Midbrain (tissue), 1 donor: ENCODE measurements at places on chromosomes 6 and 20.

GRCh38 chr6:146884728-146885127 lies 286.0 kb downstream of the ADGB start:
- no peak for DNase-seq

GRCh38 chr6:84652356-84653026 lies 111.9 kb downstream of the TBX18 start:
- DNase-seq, result no peak

- DNase-seq, result no peak
Observed at GRCh38 chr20:23294166-23294565, 56.4 kb upstream of the NXT1 start.

- DNase-seq, result no peak
Observed at GRCh38 chr6:36516559-36516958, 30.7 kb downstream of the STK38 start.

DNA sequence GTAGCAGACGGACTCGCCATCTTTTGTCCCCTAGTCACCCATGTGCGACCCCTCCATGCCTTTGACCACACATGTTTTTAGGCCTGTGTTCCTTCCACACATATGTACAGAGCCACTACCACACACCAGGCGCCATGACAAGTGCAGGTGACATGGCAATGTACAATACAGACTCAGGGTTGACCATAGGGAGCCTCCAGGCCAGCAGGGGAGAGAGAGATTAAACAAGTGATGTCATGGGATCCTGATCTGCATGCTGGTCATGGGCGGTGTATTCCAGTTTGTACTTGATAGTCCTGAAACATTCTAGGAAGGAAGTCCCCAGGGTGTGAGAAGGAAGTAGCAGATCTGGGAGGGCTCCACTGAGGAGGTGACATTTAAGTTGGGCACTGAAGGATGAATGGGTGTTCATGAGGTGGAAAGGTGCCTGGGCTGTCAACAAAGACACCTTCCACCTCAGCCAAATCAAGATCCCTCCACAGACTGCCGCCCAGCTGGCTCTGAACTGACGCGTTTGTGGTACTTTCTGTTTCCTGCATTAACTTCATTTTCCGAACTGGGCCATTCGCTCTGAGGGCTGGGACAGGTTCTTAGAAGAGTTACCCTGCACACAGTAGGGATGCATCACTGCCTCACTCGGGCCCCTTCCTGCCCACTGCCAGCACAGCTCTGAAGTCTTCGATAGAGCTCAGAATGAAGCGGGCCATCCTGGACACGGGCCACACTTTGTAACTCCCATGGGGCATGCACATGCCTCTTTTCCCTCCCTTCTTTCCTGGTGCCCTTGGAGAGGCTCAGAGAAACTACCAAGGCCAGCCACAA lies 94.0 kb downstream of the NOL4L start:
- DNase-seq, result no peak

DNA sequence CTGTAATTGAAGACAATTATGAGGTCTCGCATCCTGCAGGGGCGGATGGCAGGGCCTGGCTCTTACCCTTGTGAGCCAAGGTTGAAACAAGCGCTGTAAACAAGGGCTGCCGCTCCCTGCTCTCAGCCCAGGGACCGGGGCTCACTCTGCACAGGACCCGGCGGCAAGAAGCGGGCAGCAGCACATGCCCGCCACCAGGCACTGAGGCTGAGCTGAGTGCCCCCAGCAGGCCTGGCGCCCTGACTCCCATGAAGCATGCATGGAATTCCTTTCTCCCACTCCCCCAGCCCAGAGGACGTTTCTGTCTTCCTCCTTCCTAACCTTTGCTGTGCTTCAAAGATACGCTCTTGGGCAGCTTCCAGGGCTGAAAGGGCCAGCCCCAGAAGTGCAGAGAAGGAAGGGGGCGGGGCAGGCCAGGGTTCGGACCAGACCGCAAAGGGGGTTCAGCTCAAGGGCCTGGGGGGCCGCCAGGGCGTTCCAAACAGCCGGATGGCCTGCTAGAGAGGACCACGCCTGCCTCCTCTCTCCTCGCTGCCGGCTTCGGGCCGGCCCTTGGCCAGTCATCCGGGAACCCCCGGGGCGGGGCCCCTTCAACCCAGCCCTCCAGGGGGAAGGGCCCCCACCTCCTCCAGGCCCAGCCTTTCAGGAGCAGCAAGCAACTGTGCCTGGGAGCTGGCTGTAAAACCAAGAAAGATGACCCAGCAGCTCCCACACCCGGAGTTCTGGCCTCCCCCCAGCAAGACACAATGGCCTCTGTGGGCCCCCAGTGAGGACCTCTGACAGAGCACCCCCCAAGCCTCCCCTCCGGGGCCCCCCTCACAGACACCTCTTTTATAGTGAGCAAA lies 109.9 kb downstream of the NOL4L start:
- DNase-seq, result peak; percentile 84

GRCh38 chr6:140370441-140370840 lies 996.0 kb upstream of the CITED2 start:
- DNase-seq, result no peak

- DNase-seq, result no peak
Observed at GRCh38 chr6:40187535-40188144, 253.4 kb upstream of the MOCS1 start.

GRCh38 chr6:79672631-79673111 lies 41.5 kb downstream of the SH3BGRL2 start:
- no peak for DNase-seq

GRCh38 chr20:34921436-34921835 lies 34.2 kb downstream of the GSS start:
- no peak for DNase-seq

- no peak for DNase-seq
Observed at GRCh38 chr6:135071541-135071940, 16.9 kb upstream of the HBS1L start.

DNA sequence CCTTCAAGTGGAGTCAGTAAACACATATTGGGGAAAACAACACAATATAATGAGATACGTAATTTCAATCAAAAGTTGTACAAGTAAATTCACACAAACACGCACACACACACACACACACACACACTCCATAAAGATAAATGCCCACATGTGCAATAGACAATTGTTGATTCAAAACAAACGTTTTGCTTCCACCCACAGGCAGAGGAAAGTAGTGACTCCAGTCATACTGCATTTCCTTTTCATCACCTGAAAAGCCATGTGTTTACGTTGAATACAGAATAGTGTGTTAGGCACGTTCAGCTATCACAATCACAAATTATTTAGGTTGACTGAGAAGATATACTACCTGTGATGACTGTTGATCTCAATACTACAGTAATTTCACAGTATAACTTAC lies 443.8 kb upstream of the MANEA start:
- DNase-seq, result no peak

GRCh38 chr6:156955494-156956183 lies 178.5 kb downstream of the ARID1B start:
- DNase-seq, result no peak

GRCh38 chr6:82766476-82766875 lies 299.2 kb downstream of the UBE3D start:
- no peak for DNase-seq

DNA sequence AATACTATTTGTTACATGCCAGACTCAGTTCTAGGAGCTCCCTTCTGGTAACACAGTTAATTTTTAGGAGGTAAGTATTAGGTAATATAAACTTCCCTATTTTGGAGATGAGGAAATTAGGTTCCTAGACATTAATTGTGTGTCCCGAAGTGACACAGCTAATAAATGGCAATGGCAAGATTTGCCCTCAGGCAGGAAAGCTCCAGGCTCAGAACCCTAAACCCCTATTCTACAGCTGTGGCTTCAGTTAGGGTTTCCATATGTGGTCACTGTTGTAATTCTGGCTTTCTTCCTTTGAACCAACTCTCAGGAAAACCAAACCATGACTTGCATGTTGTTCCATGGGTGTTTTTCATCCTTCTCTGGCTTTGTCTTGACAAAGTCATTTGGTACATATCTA lies 188.2 kb downstream of the PLCB1 start:
- DNase-seq, result no peak

DNA sequence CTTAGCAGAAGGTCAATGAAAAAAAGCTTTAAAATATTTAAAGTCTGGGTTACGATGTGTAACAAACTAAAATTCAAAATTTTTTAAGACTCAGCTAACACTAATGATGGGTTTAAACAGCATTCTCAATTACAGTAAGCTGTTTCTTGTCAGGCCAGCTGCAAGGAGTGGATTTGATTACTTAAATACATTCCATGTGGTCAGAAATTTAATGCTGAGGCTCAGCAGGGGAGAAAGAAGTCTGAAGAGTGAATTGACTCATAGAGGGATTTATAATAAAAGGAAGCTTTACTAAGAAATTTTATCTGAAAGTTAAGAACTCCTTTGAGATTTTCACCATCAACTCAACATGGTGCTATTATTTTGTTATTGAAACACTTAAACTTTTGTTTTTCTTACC lies 398.6 kb downstream of the KHDRBS2 start:
- DNase-seq, result no peak

- DNase-seq, result no peak
Observed at GRCh38 chr6:34213772-34214171, 22.9 kb upstream of the HMGA1 start.

GRCh38 chr6:48813836-48814235 lies 649.2 kb downstream of the MMUT start:
- DNase-seq, result no peak

- DNase-seq, result no peak
Observed at GRCh38 chr6:154901876-154902552, 93.1 kb upstream of the TIAM2 start.

GRCh38 chr6:69866770-69867638 lies 648 bp downstream of the COL19A1 start:
- DNase-seq, result peak; percentile 65

DNA sequence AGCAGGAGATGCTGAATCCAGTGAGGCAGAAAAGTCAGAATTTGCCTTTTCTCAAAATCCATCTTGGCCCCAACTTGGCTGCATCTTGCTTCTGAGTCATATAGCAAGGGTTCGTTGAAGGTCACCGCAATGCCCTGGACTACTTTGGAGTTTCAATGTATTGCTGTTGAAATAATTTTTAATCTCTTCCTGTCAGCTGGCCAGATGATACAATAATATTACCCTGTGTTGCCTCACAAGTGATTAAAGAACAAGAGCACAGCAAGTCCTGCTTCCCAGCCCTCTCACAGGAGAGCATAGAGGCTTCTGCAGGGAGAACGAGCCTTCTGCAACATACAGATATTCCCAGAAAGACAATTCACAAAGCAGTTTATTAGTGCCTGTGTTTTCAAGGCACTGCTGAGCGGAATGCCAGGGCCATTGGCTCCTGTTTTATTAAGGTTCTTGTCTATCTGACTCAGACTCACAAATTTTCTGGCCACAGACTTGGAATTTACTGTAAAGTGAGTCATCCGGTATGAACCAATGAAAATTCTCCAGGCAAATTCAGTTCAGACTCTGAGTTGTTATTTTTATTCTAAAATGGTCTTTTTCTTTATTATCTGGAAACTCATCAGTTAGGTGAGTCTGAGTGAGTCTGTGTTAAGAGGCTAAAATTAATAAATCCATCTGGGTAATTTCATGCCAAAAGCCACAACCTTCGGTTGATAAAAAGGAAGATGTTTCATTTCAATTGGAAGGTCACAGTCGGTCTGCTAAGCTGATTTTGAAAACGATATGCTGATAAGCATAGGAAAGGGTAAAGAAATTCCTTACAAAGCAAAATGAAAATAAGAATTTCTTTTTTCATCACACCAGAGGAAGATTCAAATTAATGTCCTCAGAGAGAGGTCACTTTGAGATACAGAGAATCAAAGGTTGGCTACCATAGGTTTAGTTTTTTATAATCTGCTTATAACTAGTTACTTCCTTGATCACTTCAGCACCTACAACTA lies 289.4 kb upstream of the STXBP5 start:
- DNase-seq, result no peak

DNA sequence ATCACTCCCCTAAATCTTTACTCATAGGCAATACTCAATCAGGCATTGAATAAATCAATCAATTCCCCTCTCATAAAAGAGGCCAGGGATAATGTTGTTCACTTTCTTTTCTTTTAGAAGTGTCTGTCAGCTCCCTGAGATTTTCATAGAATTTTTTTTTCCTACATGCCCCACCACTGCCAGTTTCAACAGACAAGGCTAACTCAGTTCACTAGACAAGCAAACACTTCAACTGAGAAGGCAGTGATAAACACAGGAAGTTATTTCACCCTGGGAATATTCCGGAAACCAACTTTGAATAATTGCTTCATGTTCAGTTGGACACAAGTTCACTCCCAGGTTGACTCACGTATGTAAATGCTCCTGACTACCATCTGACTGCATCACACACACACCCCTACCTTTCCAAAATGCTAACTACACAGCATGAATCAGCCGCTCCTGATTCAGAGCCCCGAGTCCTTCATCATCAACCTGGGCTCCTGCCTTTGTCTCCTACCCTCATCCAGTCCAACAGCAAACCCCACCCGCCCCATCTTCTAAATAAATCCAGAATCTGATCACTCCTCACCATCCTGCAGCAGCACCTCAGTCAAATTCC lies 143.9 kb downstream of the BCAS1 start:
- no peak for DNase-seq

DNA sequence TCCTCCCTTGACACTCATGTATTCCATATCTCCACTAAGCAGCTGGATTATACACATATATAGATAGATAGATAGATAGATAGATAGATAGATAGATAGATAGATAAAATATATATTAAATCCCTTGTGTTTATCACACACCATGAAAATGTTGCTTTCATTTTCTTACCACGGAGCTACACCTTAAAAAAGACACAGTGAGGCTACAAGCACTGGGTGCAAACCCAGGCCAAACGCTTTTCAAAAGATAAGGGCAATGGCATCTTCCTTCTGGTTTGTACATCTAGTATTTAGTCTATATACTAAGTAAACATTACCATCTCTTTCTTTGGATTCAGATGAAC lies 377.1 kb downstream of the ESR1 start:
- DNase-seq, result no peak

GRCh38 chr6:11018225-11018624 lies 25.9 kb downstream of the ELOVL2 start:
- no peak for DNase-seq

GRCh38 chr20:49635866-49636265 lies 67.9 kb upstream of the PTGIS start:
- DNase-seq, result no peak

DNA sequence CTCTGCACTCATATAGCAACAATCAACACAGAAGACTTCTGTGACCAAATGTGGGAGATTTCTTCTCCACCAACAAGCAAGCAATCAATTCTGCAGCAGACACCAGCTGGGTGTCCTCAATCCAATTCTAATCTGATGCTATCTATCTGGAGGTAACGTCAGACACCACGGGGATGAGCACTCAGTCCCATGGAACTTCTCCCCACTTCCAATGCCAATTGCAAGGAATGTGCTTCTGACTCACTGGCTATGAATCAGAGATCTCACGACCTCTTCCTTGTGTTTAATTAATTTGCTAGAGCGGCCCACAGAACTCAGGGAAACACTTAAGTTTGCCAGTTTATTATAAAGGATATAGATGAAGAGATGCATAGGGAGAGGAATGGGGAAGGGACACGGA lies 103.5 kb upstream of the SIRPG start:
- DNase-seq, result no peak
